Activated naive CD8-positive, alpha-beta T cell treated with anti-CD3 and anti-CD28 coated beads, Interleukin-2, amount 10 ng/mL, durations not matched to agents 7 days and 5 days (primary cell): ENCODE measurements at places on chromosomes 7 and 10.

DNA sequence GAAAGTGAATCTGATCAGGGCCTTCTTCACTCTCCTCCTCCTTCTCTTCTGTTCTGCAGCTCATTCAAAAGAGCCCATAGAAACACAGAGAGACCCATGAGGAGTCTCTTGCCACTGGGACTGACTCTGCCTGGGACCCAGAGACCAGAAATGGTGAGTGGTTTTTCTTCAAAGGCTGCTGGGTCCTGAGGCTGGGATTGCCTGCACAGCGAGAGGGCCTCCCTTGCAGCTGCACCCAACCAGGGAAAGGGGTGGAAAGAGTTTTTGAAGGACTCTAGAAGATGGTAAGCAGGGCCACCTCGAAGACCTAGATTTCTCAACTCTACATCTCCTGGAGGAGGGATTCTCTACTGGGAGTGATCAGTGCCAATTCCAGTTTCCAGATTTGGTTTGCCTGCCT lies 15.5 kb upstream of the HOXA13 start:
- DNase-seq = no peak

DNA sequence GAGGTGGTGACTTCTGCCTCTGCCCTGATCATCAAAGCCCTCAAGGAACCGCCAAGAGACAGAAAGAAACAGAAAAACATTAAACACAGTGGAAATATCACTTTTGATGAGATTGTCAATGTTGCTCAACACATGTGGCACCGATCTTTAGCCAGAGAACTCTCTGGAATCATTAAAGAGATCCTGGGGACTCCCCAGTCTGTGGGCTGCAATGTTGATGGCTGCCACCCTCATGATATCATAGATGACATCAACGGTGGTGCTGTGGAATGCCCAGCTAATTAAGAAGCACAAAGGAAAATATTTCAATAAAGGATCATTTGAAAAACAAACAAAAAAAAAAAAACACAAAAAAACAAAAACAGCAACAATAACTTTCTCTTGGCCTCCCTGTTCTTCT lies 59.5 kb upstream of the TOMM7 start:
- DNase-seq = no peak

DNA sequence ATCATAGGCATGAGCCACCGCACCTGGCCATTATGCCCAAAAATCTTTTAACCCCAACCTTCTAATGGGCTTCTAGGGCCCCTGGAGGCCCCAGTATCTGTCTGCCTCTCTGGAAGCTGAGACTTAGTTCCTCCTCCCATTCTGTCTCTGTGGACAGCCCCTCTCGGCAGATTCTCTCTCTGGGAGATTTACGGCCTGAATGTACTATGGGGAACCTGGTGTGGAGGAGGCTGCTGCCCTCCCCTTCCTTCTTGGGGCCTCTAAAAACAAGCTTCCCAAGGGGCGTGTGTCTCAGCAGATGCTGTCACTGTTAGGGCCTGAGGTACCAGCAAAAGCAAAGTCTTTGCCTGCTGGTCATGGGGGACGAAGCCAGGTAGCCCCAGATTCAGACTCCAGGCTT lies 35.8 kb upstream of the PRKAR1B start:
- no peak for DNase-seq

DNA sequence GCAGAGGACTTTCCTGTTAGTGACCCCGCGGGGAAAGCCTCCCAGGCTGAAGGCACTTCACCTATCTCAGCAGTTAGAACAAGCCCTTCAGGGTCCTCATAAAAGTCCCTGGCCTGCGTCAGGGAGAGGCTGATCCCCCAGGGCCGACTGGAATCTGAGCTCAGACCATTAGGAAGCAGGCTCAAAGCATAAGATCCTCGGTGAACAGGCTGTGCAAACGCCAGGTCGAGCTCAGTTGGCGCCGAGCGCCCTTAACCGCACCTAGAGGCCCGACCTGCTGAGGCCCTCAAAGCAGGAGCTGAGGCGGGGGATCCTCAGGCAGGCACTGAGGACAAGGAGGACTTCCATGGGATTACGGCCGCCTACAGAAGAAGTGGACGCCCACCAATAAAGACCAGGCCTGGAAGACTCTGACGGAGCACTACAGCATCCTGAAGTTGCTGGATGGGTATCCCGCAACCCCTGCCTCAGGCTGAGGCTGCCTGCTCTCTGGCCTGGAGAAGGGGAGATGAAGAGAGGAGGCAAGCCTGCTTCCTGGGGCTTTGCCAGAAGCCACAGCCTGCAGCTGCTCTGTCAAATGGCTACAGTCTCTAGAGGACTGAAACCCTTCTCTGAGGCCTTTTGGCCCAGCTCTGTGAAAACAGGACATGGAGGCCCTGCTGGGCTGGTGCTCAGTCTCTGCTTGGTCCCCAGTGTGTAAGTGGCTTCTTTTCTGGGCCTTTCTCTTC lies 29.9 kb downstream of the LIPJ start:
- DNase-seq = no peak

GRCh38 chr10:76558996-76559891 lies 1078.4 kb downstream of the KCNMA1 start:
- no peak for DNase-seq

DNA sequence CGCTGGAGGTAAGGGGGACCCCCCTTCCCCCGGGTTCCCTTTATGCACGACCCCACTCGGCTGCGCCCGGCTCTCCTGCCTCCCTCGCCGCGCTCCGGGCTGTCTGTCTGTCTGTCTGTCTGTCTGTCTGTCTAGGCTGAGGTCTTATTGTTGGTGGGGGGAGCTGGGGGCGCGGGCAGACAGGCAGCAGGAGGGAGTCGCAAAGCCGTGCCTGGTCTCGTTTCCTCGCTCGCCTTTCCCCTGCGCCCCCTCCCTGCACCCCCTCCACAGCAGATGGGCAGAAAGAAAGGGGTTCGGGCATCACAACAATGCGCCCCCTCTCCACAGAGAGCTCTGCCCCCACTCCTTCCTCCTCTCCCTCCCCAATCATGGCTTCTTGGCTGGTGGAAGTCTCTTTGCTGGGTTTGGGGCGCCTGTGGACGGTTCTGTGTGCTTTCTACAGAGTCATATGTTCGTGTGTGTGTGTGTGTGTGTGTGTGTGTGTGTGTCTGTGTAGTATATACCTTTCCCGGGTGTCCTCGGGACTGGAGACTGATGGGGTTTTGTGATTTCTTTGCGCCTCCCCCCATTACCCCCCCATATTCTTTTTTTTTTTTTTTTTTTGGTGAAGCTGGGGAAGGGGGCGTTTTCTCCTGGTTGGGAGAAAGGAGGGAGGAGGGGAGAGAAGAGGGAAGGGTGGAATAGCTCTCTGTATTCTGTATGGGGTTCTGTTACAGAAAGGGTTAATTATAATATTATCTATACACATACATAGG lies 1.9 kb downstream of the AUTS2 start:
- peak; percentile 33 for DNase-seq

DNA sequence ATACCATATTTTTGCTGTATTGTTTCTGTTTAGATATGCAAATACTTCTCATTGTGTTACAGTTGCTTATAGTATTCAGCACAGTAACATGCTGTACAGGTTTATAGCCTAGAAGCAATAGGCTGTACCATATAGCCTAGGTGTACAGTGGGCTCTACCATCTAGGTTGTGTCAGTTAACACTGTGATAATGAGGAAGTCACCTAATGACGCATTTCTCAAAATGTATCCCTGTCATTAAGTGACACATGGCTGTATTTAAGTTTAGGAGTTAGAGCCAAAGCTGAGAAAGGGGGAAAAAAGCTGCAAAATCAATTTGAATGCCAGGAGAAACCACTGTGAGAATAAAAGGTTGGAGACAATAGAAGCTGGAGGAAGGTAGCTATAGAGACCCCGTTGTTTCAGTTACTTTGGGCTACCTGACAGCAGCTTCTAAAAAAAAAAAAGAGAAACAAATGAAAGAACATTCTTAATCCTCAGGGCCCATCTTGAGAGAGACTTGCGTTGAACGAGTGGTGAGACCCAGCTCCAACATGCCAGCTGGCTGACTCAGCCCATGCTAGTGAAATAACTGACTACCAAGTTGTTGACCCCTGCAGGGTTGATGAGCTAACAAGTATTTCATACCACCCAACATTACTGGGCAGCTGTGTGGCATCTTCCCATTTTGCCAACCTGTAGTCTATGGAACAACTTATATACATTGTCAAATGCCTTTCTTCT lies 8.7 kb downstream of the STARD3NL start:
- no peak for DNase-seq

GRCh38 chr10:86646933-86647332 lies 7.4 kb upstream of the OPN4 start:
- no peak for DNase-seq

GRCh38 chr7:128781851-128782250 lies 6.3 kb upstream of the OPN1SW start:
- no peak for DNase-seq

GRCh38 chr7:104985259-104985617 lies 28.8 kb upstream of the KMT2E start:
- no peak for DNase-seq
